ENCODE measurements at places on chromosomes 3 and 15.

DNA sequence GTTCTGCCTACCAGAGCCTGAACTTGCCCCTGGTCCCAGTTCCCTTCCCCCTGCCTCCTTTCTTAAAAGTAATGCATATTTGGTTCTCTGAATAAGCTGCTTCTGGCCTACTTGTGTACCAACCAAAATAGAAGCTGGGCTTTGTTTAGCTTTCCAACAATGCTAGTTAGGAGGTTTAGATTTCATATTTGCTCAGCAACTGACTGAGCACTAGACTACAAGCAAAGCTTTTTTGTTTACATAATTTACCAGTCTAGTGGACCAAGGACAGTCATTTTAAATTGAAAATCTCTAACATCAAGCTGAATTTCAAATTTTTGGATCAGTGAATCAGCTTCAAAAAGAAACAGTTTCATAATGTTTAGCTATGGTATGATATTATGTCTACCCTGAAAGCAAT is 331.2 kb downstream of the ULK4 start:
- DNase-seq: no peak

DNA sequence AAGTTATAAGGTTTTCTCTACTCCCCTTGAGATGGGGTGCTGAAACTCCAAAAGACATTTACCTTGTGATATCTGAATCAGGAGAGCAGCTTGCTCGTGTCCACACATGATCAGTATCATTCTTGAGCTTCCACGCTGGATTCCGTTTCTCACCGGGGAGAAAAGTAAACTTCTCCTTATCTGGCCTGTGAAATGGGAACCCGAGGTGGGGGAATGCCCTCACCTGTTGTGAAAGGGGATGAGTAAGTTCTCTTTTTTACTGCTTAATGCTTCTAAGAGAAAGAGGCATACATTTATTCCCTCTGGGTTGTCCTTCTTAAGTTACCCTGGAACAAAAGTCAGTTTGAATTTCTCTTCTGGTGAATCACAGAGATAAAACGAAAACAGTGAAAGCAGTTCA is 440.5 kb upstream of the ADAMTS9 start:
- DNase-seq: no peak

DNA sequence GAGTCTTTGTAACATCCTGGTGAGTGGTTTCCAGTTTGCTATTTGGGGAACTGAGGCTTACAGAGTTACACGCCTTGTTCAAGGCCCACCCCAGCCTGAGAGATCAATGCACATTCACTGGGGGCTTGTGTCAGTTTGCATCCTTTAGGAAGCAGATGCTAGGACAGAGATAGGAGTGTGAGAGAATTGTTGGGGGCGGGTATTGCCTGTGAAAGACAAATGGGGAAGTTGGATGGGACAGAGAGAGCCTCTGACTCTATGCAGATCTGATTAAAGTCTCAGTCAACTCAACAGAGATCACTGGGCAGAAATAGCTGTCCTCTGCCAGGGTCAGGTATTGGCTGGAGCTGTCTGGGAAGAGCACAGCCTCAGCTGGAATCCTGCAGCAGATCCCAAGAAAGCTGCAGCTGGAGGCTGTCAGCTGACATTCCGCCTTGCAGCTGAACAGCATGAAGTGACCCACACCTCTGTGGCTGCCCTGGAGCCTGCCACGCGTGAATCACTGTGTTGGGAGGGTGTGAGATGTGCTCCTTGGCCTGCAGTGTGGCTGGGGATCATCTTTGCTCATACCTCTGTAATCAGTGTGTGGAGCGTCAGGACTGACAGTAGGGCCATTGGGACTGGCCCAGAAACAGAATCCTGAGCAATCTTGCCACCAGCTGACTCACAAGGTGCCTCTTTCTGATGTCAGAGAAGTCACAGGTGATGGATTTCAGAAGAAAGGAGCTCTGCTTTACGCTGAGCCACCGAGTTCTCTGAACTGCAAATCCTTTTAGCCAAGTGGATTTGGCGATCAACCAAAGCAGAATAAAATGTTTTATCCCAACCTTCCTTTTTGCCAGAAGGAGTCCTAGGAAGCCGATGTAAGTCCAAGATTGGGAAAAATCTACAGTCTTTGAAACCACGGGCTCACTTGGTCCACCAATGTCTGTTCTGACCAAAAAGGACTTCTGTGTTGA is 284.1 kb upstream of the LRRFIP2 start:
- DNase-seq: no peak

DNA sequence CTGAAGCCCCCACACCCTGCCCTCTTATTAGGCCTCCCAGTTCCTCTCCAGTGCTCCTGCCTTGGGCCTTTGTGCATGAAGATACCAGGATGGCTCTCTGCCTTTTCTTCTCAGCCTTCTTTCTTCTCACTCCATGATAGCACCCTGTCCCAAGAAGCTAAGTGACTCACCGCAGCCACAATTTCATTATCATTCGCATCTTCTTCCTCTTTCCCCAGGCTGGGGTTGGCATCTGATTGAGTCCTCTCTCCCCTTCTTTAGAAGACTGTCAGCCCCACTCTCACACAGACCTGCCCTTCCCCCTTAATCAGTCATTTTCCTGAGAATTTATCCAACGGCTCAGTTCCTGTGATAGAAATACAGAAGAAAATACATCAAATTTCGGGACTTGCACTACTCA is 102.0 kb downstream of the STAC start:
- no peak for DNase-seq

GRCh38 chr3:104892044-104892443 is 474.7 kb upstream of the ALCAM start:
- no peak for DNase-seq

- no peak for DNase-seq
These were observed 69.3 kb downstream of the LRIG1 start for GRCh38 chr3:66431494-66431893.
